ENCODE measurements at places on chromosomes 5 and 9.

GRCh38 chr5:62689599-62690368, 111.2 kb downstream of the LRRC70 start:
- DNase-seq = no peak

DNA sequence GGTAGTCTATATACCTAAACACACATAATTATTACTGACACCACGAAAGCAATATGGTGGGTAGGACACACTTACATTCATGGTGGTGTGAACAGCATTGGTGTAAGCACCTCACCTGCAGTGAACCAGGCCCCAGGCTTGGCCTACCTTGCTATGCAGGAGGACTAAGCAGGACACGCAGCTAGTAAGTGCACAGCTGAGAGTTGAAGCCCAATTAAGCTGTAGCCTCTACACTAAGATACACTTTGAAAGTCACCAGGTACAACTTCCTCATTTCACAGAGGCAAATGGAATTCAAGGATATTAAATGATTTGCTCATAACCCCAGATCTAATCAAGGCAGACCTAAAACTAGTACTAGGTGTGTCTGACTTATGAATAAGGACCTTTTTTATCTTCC, 145.8 kb upstream of the PAPPA start:
- no peak for DNase-seq

- no peak for DNase-seq
These were observed 173.6 kb downstream of the DEPDC1B start for GRCh38 chr5:60526336-60526875.

DNA sequence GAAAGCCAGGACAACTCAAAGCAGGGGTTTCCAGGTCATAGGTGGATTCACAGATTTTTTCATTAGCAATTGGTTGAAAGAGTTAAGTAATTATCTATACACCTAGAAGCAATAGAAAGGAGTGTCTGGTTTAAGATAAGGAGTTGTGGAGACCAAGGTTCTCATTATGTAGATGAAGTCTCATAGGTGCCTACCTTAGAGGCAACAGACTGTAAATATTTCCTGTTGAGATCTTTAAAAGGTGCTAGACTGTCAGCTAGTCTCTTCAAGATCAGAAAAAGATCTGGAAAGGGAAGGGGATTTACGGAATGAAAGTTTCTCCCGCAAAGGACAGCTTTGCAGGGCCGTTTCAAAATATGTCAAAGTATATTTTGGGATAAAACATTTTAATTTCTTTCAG, 603.4 kb downstream of the PTPRD start:
- no peak for DNase-seq

DNA sequence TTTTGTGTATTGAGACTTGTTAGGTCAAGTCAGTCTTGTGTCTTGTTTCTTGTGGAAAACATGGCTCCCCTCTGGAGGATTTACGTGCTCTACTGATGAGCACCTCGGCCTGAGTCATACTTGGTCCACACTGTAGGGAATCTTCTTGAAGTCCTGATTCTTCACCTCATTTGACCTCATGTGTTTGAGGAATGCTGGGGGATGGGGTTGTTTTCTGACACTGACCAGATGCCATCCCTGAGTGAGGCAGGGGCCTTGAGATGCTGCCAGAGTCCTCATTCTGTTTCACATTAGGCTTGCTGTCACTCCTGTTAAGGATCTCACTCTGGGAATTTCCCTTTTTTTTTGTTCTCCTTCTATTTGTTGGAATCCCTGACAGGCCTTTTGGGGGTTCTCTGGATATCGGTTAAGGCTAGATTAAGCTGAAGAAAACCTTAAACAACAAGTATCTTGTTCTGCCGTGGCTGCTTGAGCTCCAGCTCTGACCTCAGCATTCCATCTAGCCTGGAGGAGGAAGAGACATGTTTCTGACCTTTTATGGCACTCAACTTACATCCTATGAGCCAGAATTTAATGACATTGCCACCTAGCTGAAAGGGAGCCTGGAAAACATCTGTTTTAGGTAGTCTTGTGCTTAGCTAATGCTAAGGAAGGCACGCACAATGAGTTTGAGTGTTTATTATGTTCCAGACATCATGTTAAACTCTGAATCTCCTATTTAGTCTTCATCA, 20.6 kb downstream of the TCOF1 start:
- DNase-seq = no peak

DNA sequence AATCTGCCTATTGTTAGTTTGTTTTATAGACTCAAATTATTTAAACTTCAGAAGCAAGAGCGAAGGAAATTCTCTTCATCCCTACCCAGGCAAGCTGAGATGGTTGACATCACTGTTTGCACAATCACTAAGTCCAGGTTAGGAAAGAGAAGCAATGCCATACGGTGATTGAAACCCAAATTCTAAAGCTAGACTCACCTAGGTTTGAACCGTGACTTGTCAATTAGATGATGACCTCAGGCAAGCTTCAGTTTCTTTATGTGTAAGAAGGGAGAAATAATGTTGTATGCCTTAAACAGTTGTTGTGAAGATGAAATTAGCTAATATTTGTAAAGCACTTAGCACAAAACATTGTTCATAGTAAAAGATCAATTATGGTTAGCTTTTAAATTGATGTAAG, 96.5 kb upstream of the ANKRD55 start:
- DNase-seq = no peak

GRCh38 chr9:88874391-88874790, 116.9 kb upstream of the S1PR3 start:
- DNase-seq = no peak

GRCh38 chr5:10675177-10675700, 85.8 kb downstream of the DAP start:
- no peak for DNase-seq

- no peak for DNase-seq
These were observed 64.0 kb upstream of the FOXE1 start for GRCh38 chr9:97788763-97789663.

GRCh38 chr9:134809292-134809691, 71.3 kb upstream of the FCN2 start:
- DNase-seq = no peak

DNA sequence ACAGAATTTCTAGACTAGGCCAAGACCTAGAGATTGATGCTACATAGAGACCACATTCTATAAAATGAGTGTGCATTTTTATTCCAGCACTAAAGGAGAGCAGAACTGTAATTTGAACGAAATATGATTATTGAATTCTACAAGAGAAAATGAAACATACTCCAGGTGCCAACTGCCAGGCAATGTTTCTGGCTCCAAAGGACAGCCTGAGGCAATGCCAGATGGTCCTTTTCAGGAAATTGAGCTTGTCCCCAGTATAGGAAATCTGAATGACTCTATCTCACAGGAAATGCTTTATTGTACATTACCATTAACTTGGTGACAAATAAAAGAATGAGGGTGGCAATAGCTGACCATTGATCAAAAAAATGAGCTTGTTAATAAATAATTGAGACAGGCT, 28.8 kb upstream of the RASGRF2 start:
- DNase-seq = no peak

DNA sequence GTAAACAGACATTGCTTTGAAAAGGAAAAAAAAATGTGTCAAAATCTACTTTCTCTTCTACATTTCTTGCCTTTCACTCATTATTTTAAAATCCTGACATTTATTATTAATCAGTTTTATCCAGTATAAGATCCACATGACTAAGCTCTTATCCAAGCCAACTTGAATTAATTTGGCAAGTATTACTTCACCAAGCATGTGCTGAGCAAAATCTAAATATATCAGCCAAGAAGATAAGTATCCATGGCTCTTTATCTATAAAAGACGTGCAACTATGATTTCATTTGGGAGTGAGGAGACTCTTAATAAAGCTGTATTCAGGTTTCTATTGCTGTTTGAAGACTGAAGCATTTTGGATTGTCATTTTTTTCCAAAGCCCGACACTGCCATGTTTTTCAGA, 221.3 kb downstream of the TRIM36 start:
- no peak for DNase-seq

GRCh38 chr9:15276328-15276938, 30.6 kb downstream of the TTC39B start:
- no peak for DNase-seq

DNA sequence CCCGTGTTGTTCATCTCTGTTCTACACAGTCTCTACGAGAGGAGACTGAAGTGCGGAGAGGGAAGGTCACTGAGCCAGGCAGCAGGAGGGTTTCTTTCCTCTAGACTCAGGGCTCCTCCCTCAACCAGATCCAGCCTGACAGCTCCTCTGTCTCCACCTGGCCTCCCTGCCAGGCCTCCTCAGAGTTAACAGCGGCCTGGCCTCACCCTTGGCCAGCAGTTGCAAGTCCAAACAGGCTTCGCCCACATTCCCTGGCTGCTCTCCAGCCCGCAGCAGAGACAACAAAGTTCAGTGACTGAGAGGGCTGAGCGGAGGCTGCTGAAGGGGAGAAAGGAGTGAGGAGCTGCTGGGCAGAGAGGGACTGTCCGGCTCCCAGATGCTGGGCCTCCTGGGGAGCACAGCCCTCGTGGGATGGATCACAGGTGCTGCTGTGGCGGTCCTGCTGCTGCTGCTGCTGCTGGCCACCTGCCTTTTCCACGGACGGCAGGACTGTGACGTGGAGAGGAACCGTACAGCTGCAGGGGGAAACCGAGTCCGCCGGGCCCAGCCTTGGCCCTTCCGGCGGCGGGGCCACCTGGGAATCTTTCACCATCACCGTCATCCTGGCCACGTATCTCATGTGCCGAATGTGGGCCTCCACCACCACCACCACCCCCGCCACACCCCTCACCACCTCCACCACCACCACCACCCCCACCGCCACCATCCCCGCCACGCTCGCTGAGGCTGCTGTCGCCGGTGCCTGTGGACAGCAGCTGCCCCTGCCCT, at the start of gene HRCT1:
Gene HRCT1 (plus strand): TSS at position 291 of the 768 bp plus-strand sequence. CDS start 86 bp downstream, at position 377.
- no peak for DNase-seq

GRCh38 chr9:129714511-129715061, 38.3 kb downstream of the PTGES start:
- DNase-seq = no peak

DNA sequence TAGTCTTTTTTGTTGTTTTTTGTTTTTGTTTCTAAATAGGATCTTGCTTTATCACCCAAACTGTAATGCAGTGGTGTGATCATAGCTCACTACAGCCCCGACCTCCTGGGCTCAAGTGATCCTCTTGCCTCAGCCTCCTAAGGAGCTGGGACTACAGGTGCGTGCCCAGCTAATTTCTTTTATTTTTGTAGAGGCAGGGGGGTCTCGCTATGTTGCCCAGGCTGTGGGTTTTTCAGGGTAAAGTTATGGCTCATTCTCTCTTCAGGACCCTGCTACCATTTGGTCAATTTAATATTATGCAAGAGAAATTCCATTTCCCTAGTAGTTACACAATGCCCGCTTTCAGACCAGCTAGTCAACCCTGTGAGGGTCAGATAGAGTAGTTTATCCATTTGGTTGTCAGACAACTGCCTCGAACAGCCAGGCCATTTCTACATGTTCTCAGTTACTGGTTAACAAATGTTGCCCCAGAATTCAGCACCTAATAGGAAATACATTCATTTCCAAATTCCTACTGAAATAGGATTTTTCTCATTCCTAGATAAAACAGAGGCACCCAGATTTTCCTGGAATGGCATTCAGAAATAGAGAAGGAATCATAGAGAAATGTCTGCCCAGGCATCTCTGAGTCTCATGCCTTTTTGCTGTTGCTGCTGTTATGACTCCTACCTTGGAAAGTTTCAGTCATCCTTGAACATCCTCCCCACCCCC, 6.4 kb upstream of the GLIS3 start:
- DNase-seq = no peak

- no peak for DNase-seq
These were observed 33.5 kb downstream of the SPEF2 start for GRCh38 chr5:35651002-35651756.

DNA sequence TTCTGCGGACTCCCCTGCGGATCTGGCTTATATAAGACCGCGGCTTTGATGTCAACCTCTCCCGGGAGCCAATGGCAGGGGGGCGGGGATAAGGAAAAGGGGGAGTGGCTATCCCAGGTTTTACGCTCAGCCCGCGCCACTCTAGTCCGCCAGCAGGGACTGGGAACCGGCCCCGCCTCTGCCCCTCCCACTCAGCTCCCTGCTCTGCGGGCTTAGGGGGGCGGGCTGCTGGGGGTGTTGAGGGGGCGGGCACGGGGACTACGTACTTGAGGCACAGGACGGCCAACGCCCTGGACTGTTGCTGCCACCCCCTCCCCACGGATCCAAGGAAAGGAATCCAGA, at the start of gene HAND1:
Gene HAND1 (minus strand): TSS at position 4 of the 342 bp plus-strand sequence. CDS start 219 bp downstream, outside the sequence.
- DNase-seq = no peak

GRCh38 chr9:124315882-124316281, 58.1 kb downstream of the NEK6 start:
- DNase-seq = no peak

GRCh38 chr5:108653201-108653600, 94.5 kb upstream of the FER start:
- no peak for DNase-seq

DNA sequence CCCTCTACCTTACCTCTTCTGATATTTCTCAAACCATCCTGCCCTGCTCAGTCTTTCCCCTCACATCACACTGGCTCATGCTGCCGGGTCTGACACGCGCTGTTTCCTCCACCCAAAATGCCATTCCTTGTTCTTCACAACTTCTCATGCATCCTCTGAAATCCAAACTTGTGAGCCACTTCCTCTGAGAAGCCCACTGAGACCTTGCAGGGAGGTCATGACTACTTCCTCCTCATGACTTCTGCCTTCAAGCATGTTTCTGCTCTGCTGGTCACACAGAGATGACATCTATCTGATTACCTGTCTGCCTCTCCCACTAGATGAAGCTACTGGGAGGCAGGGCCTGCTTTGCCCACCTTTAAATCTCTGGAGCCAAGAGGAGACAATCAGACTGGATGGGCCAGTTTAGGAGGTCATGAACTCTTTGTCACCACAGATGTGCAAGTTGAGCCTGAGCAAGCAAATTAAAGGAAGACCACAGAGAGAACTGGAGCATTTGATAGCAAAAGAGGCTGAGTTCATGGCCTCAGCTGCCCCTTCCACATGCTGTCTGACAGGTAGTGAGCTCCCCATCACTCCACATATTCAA, 119.8 kb upstream of the TBC1D2 start:
- DNase-seq = no peak

DNA sequence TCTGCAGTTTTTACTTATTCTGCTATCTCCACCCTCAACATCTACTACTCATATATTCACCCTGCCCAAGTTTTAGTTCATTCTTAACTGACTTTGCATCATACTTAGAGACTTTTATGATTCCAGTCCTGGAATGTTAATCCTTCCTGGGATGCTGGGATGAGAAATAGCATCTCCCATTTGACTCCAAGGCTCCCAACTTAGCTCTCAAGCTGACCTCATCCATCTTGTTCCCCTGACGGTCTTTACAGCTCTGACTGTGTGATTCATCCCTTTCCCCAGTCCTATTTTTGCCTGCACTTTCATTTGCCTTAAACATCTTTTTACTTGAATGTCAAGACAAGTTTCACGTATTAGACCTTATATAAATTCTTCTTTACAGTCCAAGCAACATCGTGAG, 297.8 kb downstream of the EPB41L4A start:
- DNase-seq = no peak

- DNase-seq = no peak
These were observed 38.5 kb downstream of the ICE1 start for GRCh38 chr5:5461012-5461411.

DNA sequence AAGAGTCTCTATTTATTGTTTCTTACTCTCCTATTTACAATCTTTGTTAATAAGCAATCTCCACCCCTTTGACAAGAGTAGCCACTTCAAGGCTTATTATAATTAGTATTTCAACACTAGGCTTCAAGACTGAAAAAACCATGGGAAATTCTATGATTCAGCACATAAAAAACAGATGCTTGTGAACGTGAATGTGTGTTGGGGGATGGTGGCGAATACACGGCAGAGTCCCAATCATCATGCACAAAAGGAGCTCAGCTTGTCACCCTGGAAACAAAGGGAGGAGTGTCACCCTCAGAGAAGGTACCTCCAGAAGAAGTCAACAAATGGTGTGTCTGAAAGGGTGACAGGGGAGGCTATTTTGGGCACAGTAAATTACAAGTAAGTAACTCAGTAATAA, 157.2 kb upstream of the RETREG1 start:
- DNase-seq = no peak
